Sciatic nerve (tissue), 2 donors: ENCODE measurements at places on chromosomes 3 and 15.

DNA sequence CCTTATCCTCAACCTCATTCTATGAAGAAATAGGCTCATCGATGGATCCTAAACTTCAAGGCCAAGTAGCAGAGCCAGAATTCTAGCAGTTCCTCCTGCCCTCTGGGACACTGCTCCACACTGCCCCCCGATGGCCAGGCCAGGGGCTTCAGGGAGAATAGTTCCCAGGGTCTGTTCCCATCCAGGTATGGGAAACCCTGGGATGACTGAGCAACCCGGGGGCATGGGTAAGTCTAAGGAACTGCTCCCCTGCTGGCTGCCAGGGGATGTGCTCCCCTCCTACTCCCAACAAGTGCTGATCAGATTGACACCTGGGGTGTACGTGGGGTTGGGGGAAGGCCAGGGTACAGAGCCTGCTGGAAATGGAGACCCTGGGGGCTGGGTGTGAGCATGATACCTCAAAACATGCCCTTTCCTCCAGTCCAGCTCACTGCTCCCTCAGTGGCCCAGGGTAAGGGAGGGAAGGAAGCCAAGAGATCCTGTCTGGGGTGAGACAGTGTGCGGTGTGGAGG, 7.6 kb downstream of the ULK3 start:
- DNase-seq = no peak

DNA sequence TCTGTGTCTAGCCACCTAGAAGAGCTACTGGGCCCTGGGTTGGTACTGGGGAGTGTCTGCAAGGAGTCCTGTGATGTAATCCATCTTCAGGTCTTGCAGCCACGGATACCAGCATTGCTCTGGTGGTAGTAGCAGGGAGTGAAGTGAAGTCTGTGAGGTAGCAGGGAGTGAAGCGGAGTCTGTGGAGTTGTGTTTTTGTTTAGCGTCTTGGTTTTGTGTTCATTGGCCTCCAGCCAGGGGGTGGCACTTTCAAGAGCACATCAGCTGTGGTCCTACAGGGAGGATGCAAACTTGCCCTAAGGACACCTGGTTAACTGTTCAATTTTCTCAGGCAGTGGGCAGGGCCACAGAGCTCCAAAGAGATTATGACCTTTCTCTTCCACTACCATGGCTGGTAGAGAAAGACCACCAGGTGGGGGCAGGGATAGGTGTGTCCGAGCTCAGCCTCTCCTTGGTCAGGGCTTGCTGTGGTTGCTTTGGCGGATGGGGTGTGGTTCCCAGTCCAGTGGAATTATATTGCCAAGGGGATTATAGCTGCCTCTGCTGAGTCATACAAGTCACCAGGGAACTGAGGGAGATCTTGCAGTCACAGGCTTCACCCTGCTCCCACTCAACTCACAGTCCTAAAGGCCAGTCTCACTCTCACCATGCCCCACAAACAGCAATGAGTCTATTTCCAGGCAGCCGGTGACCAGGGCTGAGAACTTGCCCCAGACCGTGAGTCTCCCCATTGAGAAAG, 424.7 kb downstream of the ZBBX start:
- DNase-seq = no peak

GRCh38 chr3:59381282-59381681, 331.5 kb upstream of the CFAP20DC start:
- no peak for DNase-seq

- DNase-seq = no peak
These were observed 232.1 kb downstream of the NECTIN3 start for GRCh38 chr3:111303760-111304159.

DNA sequence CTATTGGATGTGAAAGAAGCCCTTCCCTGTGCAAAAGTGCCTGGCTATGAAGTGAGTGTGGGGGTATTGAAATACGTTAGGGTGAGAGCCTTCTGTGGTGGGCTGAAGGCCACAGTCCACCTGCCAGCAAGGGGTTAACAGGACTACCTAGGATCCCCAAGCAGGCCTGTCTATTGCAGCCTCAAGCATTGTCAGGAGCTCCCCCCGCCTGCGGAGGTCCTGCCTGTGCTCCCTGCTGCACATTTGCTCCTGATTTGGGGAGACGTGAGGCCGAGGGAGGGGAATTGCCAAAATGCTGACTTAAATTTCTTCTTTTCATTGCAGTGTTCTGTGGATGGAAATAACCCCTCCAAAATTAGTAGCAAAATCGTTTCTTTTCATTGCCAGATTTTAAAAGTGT, 56.2 kb downstream of the GABRG3 start:
- no peak for DNase-seq

GRCh38 chr3:94063496-94064119, 747 bp downstream of the NSUN3 start:
- no peak for DNase-seq

- no peak for DNase-seq
These were observed 624 bp downstream of the BRK1 start for GRCh38 chr3:10116138-10116460.

DNA sequence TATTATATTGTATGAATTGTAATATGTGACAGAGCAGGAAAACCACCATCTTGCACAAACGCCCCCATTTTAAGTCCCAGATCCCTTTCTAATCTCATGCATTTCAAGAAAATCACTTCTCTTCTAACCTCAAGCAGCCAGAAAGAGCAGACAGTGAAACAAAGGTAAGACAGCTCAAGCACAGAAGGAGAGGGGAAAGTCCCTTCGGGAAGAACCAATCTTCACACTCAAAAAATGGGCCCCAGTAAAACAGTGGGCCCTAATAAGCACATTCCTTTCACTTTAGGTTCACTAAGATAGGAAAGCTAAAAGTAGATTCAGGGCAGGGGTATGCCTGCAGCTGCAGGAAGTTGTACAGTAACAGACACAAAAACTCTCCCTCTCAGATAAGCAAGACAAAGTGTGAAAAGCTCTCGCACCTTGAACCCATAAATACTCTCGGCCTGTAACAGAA, 1268.7 kb downstream of the SI start:
- DNase-seq = no peak

DNA sequence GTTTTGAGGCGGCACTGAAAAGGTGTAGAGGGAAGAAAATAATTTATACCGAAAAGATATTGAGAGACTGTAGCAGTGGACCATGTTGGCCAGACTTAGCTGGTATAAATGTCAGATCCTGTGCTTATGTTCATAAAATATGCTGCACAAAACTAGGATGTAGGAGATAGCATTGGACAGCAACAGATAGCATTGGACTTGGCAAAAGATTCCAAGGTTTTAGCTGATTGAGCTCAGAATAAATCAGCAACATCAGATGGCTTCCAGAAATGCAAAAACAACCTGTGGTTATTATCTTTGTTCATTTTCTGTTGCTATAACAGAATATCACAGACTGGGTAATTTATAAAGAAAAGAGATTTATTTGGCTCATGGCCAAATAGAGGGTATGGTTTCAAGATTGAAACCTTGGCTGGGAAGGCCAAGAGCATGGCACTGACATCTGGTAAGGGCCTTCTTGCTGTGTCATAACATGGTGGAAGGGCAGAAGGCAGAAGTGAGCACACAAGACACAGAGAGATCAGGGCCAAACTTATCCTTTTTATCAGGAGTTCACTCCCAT, 34.7 kb downstream of the SLC28A1 start:
- no peak for DNase-seq

DNA sequence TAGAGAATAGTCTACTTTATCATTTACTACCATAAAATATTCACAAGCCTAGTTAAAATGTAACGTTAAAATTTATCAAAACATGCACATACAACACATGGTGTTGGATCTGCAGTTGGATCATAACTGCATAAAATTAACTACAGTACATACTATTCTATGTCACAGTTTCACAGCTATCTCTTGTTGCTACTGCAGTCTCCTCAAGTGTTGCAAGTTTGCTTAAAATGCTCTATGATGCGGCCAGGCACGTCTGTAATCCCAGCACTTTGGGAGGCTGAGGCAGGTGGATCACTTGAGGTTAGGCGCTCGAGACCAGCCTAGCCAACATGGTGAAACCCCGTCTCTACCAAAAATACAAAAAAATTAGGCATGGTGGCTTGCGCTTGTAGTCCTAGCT, 10.3 kb downstream of the PPP1R2 start:
- no peak for DNase-seq

GRCh38 chr3:187531831-187532230, 138.4 kb downstream of the SST start:
- DNase-seq = no peak

GRCh38 chr3:25781758-25782594, 1.3 kb downstream of the NGLY1 start:
- DNase-seq = no peak

GRCh38 chr3:195907684-195907933, 742 bp downstream of the TNK2 start:
- no peak for DNase-seq

DNA sequence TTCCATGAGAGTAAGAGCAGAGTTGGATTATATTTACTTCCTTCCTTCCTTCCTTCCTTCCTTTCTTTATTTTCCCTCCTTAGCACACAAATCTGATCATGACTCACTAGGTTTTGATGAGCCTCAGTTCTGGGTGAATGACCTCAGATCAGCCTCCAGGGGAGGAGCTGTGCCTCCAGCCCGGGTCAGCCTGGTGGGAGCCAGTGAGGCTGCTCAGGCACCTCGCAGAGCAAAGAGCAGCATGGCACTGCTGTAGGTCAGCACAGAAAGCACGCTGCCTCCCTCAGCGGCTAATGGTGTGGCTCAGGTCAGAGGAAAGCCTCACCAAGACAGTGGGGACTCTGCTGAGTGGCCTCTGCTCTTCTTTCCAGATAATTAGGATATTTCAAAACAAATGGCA, 108.5 kb downstream of the SYNPR start:
- DNase-seq = no peak

- no peak for DNase-seq
These were observed 147.8 kb downstream of the SHOX2 start for GRCh38 chr3:157958457-157958856.

GRCh38 chr3:9080163-9080562, 116.9 kb upstream of the RAD18 start:
- no peak for DNase-seq

GRCh38 chr3:10473581-10474274, 31.7 kb downstream of the ATP2B2 start:
- no peak for DNase-seq

- no peak for DNase-seq
These were observed 6.6 kb downstream of the PLSCR5 start for GRCh38 chr3:146598535-146598934.

- DNase-seq = no peak
These were observed 29.5 kb downstream of the LPP start for GRCh38 chr3:188183452-188183851.

DNA sequence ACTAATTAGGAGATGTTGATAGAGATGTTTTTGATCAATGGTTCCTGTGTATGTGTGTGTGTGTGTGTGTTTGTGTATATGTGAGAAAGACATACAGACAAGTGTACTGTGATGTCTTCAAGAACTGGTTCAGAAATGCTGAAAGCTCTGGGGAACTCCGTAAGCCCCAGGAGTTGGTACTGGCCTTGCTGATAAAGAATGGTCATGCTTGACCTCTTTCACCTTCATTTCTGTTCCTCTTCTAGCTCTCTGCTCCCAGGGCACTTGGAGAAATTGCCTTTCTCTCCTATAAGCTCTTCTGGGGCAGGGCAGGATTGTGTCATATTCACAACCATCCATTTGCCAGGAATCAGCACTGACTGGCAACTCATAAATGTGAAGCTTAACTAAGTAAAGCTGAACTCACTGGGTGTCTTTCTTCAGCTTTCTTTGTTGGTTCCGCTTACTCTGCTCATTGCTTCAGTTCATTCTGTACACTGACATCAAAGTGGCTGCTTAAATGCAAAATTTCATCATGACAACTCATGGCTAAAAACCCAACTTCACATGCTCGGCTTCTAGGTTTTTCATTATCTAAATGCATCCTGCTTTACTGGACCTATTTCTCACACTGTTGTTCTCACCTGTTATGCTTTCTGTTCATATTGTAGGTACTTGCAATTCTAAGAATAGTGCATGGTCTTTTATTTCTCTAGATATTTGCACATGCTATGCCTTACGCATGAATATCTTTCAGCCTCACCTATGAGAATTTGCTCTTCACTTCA, 162.1 kb upstream of the LYSMD4 start:
- DNase-seq = no peak

DNA sequence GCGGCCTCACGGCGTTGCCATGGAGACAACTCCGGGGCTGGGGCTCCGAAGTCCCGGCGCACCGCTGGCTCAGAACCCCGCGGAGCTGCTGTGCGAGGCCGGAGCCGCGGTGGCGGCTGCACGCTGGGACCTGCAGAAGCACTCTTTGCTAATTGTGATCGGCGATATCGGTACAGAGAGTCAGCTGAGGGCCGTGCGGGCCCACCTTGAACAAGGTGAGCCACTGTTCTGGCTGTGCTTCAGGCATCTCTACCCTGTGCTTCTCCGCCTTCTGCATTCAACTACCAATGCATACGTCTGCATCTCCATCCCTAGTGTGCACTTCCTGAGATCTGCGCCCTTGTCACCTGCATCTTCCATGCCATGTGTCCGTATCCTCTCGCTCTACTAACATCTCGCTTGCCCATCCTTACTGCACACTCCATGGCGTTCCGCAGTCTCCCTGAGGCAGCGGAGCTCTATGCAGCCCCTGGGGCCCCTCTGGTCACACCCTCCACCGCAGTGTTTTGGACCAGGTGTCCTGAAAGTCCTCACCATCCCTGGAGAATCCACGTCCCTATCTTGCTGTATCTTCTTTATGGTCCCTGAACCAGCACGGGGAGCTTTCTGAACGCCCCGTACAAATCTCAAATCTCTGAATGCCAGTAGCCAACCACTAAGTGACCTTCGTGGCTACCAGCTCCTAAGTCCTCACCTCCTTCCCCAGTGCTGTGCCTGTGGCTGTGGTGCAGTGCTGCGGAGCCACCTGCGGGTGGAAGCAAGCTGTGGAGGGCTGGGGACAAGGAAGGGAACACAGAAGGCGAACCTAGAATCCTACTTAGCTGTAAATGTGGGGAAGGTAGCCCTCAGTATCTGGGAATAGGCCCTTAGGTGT, 6.2 kb upstream of the MAP1A start:
- DNase-seq = no peak

GRCh38 chr3:188507244-188507720, 353.3 kb downstream of the LPP start:
- DNase-seq = no peak

DNA sequence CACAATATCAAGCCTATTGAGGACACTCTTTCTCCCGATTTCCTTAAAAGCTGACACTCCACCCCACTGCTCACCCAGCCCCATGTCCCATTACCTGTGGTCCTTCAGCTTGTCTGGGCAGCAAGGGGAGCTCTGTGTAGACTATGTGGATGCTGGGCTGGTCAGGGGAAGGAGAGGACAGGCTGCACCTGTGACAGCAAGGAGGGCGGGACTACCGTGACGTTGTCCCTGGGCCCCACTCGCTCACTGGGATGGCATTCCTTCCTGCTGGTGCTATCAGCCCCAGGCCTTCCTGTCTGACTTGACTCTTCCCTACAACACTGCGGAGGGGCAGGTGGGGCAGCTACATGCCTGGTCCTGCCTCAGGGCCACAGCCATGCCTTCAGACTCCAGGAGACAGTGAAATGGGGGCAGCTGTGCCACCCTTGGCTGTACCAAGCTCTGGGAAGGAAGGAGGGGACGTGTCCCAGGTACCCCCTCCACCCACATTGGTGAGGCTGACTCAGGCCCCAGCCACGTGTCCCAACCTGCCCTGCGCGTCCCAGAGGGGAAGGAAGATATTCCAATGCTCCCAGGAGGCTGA, at the start of gene TMEM40:
Gene TMEM40 (minus strand): TSS at position 163 of the 583 bp plus-strand sequence. CDS start 9,427 bp downstream, outside the sequence.
- no peak for DNase-seq

GRCh38 chr3:30795176-30795575, 99.3 kb downstream of the GADL1 start:
- DNase-seq = no peak

- DNase-seq = no peak
These were observed 45.5 kb downstream of the NEK11 start for GRCh38 chr3:131072099-131072559.

GRCh38 chr3:167992381-167992780, 103.3 kb downstream of the GOLIM4 start:
- no peak for DNase-seq

- DNase-seq = no peak
These were observed 799.9 kb downstream of the AGBL1 start for GRCh38 chr15:86879250-86880229.
